ENCODE measurements at places on chromosomes 5 and 9. TPM values are rescaled to one million over a fixed set of nuclear protein-coding genes. Genes with fewer than 3 reads are reported as not detected.

Gene IFNA21
- not detected for total RNA-seq

DNA sequence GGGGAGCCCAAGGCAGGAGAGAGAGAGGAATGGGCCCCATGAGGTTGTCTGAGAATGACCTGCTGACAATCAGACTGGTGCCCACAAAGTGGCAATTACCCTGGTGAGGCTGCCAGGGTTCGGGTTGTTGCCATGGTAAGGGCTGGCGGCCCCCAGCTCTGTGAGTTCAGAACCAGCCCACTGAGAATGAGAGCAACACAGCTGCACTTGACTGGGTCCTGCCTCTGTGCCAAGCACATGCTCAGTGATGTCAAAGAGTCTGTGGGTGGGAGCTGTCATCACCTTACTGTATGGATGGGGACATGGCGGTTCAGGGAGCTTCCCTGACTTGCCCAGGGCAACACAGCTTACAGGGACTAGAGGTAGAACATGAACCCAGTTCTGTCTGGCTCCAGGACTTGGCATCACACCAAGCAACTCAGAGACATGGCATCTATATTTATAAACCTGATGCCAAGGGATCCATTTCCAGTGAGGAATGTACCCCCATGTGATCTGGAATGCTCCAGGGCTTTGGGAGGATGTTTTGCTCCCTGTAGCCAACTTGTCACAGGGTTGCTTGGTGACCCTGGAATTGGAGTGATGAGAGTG lies 38.2 kb upstream of the TEX48 start:
- no peak for DNase-seq

GRCh38 chr5:10453545-10453944 lies 11.9 kb downstream of the ROPN1L start:
- DNase-seq, result no peak

Gene RGS7BP
- not detected for total RNA-seq

- DNase-seq, result no peak
Observed at GRCh38 chr5:120538149-120538548, 74.0 kb downstream of the PRR16 start.

DNA sequence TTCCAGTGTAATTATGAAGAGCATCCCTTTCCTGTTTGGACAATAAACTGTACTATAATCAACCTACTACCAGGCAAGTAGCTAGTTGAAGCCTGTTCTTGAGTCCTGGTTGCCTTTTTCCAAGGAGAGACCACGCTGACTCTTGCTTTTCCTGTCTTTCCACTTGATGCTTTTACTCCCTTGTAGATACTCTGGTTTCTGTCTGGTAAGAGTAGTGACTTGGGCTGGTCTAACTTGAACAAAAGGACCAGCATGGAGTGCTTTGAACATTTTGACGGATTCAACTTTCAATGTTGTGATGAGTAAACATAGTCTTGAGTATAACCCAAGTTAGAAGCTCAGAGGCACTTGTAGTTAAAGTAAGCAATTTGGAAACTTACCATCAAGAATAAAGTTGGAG lies 464.3 kb downstream of the GADD45G start:
- no peak for DNase-seq

- peak; percentile 60 for DNase-seq
Observed at GRCh38 chr9:36488389-36488756, 84.3 kb upstream of the MELK start.

GRCh38 chr5:127042593-127042992 lies 12.2 kb upstream of the MARCHF3 start:
- no peak for DNase-seq

DNA sequence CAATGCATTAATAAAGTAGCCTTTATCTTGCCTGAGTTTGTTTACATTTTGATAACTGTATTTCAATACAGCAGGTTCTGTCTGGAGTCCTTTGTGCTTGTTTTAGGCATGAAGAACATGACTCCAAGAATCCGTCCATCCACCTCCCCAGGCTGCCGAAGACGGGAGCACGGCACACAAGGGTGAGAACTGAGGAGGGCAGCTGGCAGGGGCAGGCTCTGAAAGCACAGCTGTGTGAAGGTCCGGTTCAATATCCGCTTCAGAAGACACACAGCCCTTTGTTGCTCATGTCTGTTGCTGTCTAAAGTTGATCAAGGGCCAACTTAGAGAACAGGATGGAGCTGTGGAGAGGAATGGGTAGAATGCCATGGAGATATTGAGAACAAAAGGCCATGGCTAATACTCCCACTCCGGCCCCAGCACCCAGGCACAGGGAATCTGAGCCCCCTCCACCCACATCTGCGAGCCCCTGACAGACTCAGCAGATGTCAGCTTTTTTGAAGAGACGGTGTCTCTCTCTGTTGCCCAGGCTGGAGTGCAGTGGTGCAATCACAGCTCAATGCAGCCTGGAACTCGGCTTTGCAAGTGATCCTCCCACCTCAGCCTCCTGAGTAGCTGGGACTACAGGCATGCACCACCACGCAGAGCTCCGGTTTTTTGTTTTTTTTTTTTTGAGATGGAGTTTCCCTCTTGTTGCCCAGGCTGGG lies 58.5 kb upstream of the GNE start:
- no peak for DNase-seq

DNA sequence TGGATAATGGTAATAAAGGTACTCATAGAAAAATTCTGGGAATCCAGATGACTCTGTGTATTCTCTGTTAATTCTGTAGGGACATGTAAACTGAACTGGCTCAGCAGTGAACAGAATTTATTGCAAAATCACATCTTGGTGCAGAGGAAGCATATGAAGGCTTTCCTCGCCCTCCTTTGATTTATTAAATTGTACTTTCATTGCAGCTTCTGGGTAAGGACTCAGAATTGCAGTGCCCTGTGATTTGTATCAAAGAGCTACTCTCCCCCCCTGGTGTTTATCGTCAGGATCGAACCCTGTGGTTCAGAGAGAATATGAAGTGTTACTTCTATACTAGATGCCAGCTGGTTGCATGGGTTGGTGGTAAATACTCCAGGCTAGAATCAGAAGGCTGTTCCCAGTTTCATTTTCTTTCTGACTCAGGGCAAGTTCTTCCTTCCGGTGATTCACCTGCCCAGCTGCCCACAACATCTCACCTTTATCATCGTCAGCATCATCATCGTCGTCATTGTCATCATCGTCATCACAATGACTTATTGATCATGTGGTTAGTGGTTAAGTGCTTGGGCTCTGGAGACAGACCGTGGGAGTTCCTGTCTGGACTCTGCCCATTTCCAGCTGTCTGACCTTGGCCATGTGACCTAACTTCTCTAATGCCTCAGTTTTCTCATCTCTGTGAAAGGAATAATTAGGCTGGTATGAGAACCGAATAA lies 238.8 kb downstream of the ARHGAP26 start:
- peak; percentile 94 for DNase-seq

Gene PCDHA1
- total RNA-seq, result not detected

DNA sequence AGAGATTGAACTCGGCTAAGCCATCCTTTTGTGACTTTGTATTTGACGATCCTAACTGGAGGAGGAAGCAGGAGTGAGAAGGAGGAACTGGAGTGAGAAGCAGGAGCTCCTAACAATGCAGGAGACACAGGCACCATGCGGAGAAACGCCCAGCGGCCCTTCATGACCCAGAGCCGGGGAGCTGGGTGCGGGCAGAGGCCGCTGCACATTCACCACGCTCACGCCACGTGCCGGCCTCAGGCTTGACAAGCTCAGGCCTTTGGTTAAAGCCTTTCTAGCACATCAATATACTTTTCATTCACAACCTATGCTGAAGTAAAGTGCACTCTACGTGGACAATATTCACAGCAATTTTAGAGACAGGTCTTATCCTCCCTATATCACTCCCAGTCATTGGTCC lies 124.8 kb upstream of the FAM120A start:
- no peak for DNase-seq

GRCh38 chr9:126842977-126843799 lies 17.3 kb upstream of the ZBTB34 start:
- peak; percentile 20 for DNase-seq

Gene VLDLR
- total RNA-seq, result 17.1 TPM

- DNase-seq, result no peak
Observed at GRCh38 chr9:126334721-126335621, 8.3 kb downstream of the MVB12B start.

DNA sequence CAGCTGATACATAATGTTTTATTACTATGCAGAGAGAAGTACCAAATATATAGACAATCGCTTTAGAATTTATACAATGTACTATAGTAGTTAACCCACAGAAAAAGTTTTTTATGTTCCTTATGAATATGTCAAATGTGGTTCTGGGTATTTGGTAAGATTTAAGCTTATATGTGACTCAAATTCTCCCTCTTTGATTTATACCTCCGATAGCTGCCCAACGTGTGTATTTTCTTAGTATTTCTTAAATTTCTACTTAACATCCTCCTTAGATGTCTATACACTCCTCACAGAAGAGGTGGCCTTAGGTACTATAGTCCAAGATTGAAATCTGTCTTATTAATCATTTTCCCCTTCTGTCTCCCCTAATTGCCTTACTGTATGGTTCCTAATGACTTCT lies 138.6 kb upstream of the TNFAIP8 start:
- DNase-seq, result no peak

Gene MAMDC4
- 19.1 TPM for total RNA-seq

DNA sequence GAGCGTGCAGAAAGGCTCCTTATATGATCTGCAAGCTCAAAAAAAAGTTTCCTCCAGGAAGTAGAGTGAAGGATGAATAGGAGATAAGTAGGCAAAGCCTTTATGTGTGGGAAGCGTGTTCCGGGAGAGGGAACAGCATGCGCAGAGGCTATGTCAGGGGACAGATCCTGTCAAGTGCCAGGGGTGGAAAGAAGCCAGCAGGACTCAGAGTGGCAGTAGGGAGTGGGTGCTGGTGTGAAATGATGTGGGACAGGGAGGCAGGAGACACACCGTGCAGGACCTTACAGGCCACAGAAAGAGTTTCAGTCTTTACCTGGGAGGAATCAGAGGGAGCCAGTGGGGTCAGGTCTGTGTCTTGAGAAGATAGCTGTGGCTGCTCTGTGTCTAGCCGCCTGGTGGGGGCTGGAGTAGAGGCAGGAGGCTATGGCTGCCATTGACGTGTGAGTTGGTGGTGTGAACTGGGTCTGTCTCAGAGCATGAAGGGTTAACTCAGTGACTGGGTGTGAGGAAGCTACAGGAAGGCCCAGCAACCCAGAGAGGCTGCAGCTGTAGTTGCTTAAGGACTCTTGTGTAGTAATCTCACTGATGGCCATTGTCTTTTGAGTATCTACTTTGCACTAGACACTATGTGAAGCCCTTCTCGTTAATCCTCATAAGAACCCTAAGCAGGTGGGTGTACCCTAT lies 71.3 kb downstream of the PPARGC1B start:
- DNase-seq, result no peak

DNA sequence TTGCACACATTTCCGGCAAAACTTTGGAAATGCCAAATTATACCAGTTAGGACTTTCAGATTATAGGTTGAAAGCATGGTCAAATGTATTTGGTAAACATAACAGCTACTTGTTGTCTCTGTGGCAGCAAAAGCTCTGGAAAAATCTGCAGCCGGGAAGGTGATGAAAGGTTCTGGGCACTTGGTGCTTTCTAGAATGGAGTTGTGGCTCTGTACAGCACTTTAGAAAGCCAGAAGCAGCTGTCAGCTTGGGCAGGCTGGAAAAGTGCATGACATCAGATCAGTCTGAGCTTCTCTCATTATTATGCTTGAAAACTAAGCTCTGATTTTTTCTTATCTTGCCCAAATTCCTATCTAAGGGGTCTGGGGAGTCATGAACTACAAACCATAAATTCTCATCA lies 118.6 kb upstream of the MAST4 start:
- no peak for DNase-seq

GRCh38 chr5:5150667-5151066 lies 10.5 kb downstream of the ADAMTS16 start:
- DNase-seq, result no peak

GRCh38 chr5:61704289-61704688 lies 372.2 kb downstream of the ZSWIM6 start:
- no peak for DNase-seq

DNA sequence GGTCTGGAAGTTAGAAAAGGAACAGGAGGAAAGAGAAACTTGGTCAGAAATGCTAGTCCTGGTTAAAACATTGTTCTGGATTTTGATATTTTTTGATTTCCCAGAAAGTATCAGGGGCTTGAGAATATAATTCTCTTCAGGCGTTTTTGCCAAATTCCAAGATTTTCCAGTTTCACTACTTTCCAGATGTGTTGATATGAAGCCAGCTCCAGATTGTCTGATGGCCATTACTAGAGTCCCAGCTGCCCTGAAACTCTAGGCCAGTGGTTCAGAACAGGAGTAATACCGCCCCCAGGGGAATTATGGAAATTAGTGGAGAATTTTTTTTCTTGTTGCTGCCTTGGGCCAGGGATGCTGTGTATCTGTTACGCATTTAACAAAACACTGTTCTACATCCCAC lies 88.6 kb downstream of the KCNN2 start:
- DNase-seq, result no peak

Gene SLC46A2
- not detected for total RNA-seq

GRCh38 chr5:118531276-118531675 lies 457.1 kb downstream of the DTWD2 start:
- DNase-seq, result no peak

GRCh38 chr5:164041105-164041504 lies 535.7 kb downstream of the MAT2B start:
- DNase-seq, result no peak

GRCh38 chr5:142017832-142018427 lies 5.1 kb upstream of the GNPDA1 start:
- peak; percentile 73 for DNase-seq

Gene BNC2
- total RNA-seq, result not detected

- DNase-seq, result no peak
Observed at GRCh38 chr5:2173151-2173834, 290.6 kb upstream of the IRX4 start.

Gene TIMD4
- 1.2 TPM for total RNA-seq

Gene SPATA9
- total RNA-seq, result not detected

Gene PCDHGA7
- total RNA-seq, result not detected

DNA sequence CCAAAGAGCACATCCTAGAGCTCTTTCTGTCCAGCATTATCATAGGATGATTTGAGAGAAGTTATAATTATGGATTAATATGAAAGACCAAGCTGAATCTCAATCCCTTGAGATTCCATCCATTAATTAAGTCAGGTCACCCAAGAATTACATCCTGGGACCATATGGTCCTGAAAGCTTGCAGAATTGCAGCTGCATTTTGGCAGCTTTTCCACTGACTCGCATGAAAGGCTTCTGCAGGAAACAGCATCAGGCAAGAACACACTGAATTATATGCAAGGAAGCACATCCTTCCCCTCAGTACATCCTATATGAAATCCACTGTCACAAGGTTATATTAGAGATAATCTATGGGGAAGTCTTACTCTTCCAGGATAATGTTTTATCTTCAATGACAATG lies 109.1 kb upstream of the CTNND2 start:
- no peak for DNase-seq

GRCh38 chr5:148343603-148344487 lies 8.5 kb downstream of the SPINK9 start:
- no peak for DNase-seq

GRCh38 chr9:81552581-81552991 lies 136.8 kb downstream of the TLE1 start:
- no peak for DNase-seq

Gene ADAMTS19
- not detected for total RNA-seq

Data from activated CD8-positive, alpha-beta T cell treated with anti-CD3 and anti-CD28 coated beads for 36 hours (primary cell).